ENCODE measurements at places on chromosomes 12 and 14. TPM values are rescaled to one million over a fixed set of nuclear protein-coding genes. Genes with fewer than 3 reads are reported as not detected.

Gene TAS2R8
- not detected for polyA plus RNA-seq

DNA sequence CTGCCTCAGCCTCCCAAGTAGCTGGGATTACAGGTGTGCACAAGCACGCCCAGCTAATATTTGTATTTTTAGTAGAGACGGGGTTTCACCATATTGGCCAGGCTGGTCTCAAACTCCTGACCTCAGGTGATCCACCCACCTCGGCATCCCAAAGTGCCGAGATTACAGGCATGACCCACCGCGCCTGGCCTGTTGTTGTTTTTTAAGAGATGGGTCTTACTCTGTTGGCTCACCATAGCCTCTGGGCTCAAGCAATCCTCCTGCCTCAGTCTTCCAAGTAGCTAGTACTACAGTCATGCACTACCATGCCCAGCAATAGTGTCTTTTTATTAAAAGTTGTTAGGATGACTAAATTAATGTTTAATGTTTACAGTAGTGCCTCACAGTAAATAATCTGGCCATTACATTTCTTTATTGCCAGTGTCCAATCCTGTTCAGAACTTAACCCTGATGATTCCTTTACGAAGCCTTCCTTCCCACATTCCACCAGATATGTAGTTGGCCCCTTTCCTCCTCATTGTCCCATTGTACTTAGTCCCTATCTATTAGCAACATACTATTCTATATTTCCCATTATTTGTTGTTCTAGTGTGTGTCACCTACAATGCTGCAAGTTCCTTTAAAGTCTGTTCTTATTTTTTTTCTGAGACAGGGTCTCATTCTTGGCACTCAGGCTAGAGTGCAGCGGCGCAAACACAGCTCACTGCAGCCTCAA lies 8.8 kb upstream of the SMARCC2 start:
- H3K4me3 ChIP-seq: no peak overlapping the region
- no peaks in the 10 kb centered on the region for H3K36me3 ChIP-seq
- no peaks in the 10 kb centered on the region for H3K27me3 ChIP-seq
- no peaks in the 10 kb centered on the region for H3K4me1 ChIP-seq
- no peak for DNase-seq

Gene BICDL1
- not detected for polyA plus RNA-seq

Gene PRPH
- polyA plus RNA-seq: not detected

GRCh38 chr12:86837246-86837645 lies 581.1 kb upstream of the MGAT4C start:
- no peaks in the 10 kb centered on the region for H3K36me3 ChIP-seq
- no peak overlapping the region for H3K4me3 ChIP-seq
- no peak for DNase-seq
